Stimulated activated CD4-positive, alpha-beta T cell treated with anti-CD3 and anti-CD28 coated beads, TNF-alpha, amount 100 ng/mL, for 1 hour (primary cell): ENCODE measurements at places on chromosomes 16 and 17.

DNA sequence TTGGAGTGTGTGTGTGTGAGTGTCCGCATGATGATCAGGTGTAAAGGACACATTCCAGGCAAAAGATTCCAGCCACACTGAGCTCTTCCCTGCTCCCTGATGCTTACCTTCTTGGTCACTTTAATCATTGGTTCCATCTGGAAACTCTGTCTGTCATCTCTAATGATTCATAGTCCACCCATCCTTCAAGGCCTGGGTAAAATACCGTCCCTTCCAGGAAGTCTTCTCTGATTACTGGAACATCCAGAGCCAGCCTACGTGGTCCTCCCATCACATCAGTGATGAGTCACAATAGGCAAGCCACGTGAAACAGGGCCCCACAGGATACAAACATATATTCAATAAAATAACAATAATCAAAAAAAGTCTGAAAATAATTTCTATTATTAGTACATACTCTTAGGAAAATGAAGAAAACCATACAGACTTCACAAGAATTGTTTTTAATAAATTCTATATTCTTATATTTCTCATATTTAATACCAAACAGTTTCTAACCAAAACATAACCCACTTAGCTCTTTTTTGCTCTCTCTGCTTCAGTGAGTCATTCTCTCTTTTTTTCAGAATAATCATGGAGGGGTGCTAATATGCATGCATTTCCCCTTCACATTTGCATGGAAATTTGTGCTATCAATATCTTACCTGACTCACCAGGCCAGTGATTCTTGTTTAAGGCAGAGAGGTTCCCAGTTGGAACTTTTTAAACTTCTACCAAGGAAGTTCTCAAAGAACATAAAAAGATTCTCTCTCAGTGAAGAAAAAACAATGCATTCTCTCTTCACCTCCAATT, 263.2 kb downstream of the TOX3 start:
- no peak for DNase-seq

DNA sequence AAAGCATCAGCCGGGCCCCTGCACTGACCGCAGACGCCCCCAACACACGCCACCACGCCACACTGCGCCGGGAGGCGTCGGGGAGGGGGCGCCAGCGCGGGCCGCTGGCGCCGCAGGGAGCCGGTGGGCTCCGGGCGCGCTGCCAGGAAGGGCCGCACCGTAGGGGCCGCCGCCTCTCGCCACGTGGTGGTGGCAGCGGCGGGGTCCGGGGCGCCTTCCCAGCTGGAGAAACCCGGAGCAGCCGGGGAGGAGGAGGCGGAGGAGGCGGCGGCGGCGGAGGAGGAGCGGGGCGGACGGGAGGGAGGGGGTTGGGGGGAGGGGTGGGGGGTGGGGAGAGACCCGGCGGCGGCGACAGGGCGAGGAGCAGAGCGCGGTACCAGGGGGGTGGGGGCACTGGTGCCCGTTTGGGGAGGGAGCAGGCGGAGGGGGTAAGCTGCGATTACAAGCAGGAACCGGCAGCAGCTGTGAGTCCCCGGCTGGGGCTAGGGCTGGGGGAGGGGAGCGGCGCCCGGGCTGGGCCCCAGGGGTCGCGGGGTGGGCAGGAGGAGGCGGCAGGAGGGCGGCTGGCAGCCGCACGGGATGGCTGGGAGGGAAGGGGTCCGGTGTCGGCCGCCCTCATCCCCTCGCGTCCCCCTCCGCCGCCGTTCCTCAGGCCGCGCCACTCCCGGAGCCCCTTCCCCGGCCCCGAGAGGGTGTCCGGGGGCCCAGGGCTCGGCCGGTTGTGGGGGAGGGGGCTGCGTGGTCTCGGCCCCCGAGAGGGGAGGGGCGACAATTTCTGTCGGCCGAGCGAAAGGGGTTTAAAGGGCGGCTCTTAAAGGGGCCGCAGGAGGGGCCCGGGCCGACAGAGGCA, at the start of gene TBKBP1:
Gene TBKBP1 (plus strand): TSS at position 431 of the 850 bp plus-strand sequence. CDS start 1,952 bp downstream, outside the sequence.
- no peak for DNase-seq

- no peak for DNase-seq
Observed at GRCh38 chr16:21001262-21001661, 100.7 kb downstream of the LYRM1 start.

DNA sequence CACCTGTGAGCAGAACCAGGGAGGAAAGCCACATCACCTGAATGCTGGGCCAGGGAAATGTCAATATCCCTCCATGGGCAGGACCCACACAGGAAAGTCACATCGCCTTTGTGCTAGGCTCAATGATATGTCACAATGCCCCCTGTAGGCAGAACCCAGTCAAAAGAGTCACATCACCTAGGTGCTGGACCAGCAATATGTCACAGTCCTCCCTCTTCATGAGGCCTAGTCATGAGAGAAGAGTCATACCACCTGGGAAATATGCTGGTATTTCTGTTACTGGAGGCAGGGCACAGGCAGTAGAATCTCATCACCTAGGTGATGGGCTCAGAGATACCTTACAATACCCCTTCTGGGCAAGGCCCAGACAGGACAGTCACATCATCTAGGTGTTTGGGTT, 1843.4 kb downstream of the TP53TG3F start:
- no peak for DNase-seq

DNA sequence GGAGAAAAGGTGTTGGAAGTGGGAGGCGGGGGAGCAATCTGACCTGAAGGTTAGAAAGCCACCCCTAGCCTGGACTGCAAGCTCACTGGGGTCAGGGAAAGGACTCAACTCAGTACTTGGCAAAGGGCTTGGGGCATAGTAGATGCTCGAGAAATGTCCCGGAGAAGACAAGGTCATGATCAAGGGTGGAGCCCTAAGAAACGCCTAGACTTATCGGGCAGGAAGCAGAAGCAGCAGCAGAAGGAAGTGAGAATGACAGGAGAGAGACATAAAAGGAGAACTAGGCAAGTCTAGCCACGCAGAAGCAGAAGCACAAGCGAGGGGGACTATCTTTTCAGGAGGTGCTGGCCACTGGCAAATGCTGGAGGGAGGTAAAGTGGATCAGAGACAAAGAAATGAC, 10.2 kb downstream of the COTL1 start:
- DNase-seq, result no peak

- no peak for DNase-seq
Observed at GRCh38 chr16:57781741-57782606, 20.3 kb downstream of the KIFC3 start.

GRCh38 chr16:7324321-7324720, 8.3 kb upstream of the RBFOX1 start:
- DNase-seq, result no peak

GRCh38 chr17:75540923-75541503, 15.5 kb downstream of the LLGL2 start:
- DNase-seq, result no peak
